ENCODE measurements at places on chromosomes 1 and 21.

DNA sequence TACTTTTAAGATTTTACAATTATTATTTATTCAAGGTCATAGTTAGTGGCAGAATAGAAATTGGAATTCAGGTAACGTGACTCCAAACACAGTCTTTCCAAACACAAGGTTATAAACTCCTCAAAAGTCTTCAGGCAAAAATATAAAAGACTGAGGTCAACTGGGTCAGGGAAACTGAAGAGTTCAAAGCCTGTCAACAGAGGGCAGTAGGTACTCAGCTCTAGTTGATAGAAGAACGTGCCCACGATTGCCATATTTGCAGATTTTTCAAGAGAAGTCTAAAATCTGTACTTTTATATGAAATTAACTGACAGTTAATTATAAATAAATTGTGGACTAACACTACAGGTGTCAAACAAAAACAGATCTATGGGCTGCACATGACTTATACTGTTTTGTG, 135.0 kb downstream of the LHX4 start:
- DNase-seq, result no peak

DNA sequence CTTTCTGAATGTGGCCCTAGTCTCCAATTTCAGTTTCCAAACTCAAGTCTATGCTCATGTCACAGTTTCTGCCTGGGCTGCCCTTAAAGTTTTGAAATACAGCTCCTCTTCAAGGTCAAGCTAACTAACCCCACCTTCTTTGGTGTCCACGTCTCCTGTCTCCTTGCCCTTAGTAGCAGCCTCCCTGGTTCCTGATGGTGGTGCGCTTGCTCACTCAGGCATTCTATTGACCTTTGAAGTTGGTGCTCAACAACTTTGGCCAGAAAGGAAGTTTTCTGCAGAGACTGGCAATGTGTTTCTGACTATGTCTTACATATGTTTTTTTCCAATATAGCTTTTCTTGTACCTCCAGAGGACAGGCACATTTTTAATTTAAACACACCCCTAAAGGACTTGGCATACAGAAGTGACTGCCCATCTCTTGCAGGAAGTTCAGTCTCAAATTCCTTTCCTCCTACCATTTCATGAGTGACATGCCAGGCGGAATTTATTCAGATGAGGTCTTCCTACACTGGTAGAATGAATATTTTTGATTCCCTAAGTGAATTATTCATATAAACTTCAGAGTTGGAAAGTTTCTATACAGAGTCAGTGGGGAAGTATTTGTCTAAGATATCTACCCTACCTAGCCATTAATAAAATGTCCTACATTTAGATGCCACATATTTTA, 364.3 kb upstream of the USP24 start:
- DNase-seq, result no peak

- no peak for DNase-seq
Observed at GRCh38 chr1:18530587-18531502, 50.1 kb downstream of the KLHDC7A start.

DNA sequence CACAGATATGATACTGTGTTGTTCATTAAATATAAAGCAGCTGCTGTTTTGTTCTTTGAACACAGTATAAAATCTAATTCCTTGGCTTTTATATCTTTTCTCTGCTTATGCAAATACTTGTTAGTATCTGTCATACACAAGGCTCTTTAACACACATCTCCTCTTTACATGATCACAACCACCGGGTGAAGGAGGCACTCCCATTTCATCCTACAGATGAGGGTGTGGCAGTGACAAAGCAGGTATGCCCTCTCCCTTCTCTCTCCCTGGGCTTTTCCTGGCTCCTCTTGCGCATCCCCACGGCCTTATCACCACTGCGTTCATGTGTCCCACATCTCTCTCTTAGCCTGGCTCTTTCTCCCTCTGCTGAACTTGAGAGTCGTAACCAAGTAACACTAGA, 38.2 kb downstream of the JUN start:
- DNase-seq, result no peak

- no peak for DNase-seq
Observed at GRCh38 chr1:26016953-26017545, 4.5 kb upstream of the EXTL1 start.

- no peak for DNase-seq
Observed at GRCh38 chr1:105100102-105100501, 1350.4 kb downstream of the AMY1C start.

DNA sequence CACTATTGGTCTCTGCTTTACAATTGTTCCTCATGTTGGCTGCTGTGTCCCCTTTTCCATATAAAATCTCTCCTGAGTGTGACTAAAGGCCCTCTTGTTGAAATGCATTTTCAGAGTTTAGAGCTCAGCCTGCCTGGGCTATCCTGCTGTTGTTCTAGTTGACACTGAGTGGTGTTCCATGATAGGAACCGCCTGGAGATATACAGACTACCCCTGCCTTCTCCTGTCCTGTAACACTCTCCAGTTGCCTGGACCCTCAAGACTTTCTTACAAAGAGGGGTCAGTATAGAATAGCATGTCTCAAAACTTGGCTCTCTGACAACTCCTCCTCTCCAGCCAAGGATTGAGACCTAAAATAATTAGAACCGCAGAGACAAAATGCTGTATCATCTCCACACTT, 152.0 kb upstream of the POU3F1 start:
- no peak for DNase-seq

GRCh38 chr1:119715542-119715941, 3.8 kb downstream of the PHGDH start:
- DNase-seq, result no peak

DNA sequence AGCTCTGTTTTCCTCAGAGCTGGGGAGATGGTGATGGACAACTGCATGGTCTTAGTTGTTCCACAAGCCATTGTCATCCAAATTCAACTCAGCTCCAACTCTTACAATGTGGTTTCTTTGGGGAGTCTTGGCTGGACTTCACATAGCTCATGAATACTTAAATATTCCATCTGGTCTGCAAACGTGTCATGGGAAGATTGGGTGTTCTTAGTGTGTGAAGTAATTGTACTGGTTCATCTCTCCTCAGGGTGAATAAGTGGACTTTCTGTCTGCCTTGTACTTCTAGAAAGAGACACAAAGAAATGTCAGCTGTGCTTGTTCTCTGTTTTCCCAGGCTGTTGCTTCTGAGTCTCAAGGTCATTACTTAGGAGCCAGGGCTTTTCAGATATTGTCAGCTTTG, 106.6 kb downstream of the VPS13D start:
- DNase-seq, result no peak

All from GM12892 (cell line).